AG04450 (cell line): ENCODE measurements at places on chromosomes 4 and X. TPM values are rescaled to one million over a fixed set of nuclear protein-coding genes. Genes with fewer than 3 reads are reported as not detected.

- DNase-seq, result no peak
These were observed 7.2 kb downstream of the FAM53A start for GRCh38 chr4:1676605-1677525.

GRCh38 chr4:57445686-57446085, 335.5 kb upstream of the IGFBP7 start:
- no peak for DNase-seq

- DNase-seq, result no peak
These were observed 97.6 kb downstream of the CPE start for GRCh38 chr4:165476214-165477098.

GRCh38 chr4:108885211-108885610, 122.4 kb upstream of the ETNPPL start:
- no peak for DNase-seq

- DNase-seq, result no peak
These were observed 43.3 kb downstream of the MTMR1 start for GRCh38 chrX:150736475-150736874.

GRCh38 chr4:141352331-141352730, 131.6 kb downstream of the ZNF330 start:
- no peak for DNase-seq

- DNase-seq, result no peak
These were observed 42.2 kb upstream of the PUDP start for GRCh38 chrX:7190157-7190556.

DNA sequence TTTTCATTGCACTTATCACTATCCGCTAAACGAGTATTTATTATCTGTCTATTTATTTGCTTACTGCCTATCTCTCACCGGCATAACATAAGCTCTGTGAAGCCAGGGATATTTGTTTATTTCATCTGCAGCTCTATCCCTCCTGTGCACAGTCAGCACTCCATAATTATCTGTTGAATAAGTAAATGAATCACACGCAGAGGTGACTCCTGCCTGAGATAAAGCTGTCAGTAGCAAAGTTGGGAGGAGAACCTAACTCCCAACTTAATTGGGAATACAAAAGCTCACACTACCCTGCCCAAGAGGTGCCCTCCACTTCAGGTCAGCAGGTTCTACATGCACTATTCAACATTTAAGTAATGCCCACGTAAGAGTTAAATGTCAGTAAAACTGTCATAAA, 85.7 kb downstream of the CORIN start:
- DNase-seq, result no peak

DNA sequence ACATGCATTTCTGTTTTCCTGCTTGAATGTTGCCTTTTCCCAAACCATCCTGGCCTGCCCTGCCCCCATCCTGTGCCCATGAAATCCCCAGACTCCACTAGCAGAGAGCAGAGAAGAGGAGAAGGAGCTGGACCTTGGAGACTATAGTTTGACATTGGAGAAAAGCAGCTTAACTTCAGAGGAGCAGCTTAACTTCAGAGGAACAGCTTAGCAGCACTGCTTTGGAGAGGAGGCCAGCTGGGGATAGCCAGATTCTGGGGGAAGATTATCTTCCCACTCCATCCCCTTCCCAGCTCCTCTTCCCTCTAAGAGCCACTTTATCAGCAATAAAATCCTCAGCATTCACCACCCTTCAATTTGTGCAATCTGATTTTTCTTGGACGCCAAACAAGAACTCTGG, 443.0 kb downstream of the PCDH10 start:
- no peak for DNase-seq

DNA sequence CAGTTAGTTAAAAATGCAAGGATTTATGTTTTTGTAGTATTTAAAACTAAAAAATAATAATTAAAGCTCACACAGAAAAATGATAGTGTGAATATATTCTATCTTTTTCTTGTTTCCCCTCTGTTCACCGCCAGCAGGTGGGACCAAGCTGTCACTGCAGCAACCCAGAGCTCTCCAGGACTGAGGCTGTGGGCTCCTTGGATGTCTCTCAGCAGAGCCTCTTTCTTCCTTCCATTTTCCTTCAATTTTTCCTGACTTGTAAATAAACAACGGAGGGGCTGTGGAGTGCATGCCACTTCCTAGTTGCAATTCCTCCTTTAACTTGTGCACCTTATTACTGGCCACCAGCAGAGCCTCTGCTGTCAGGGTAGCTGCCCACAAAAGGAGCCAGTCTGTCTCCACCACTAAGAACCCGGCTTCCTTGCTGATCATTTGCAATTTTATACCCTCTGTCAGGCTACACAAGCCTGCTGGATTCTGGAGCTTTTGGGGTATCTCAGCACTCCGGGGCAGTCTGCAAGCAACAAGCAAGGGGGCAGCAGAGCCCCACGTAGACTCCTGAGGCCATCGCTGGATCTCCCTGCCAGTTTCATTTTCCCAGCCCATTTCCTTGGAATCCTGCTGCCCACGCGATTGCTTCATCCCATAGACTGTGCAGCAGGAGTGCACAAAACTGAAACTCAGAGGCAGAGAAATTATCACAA, 1467.4 kb downstream of the C4orf33 start:
- DNase-seq, result peak; percentile 51

- no peak for DNase-seq
These were observed 13.8 kb upstream of the PGM2 start for GRCh38 chr4:37812713-37813112.

GRCh38 chrX:47482065-47482511, 934 bp downstream of the ZNF41 start:
- no peak for DNase-seq

- no peak for DNase-seq
These were observed 239.0 kb upstream of the MAB21L2 start for GRCh38 chr4:150342945-150343344.

DNA sequence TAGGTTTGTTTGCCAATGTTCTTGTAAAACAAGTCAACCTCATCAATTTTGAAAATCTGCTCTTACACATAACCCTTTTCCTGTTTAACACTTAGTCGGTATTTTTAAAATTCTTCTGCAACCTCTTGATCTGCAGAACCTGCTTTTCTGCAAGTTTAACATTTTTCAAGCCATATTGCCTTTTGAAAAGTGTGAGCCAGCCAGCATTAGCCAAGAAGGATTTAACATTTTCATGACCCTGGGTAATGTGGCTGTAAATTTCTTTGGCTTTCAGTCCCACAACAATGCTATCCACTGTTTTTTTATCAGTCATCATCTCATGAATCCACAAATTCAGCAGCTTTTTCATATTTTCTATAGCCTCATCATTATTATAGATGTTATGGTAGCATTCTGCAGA, 956.5 kb downstream of the FAT4 start:
- DNase-seq, result no peak

- DNase-seq, result no peak
These were observed 10.4 kb downstream of the L1CAM start for GRCh38 chrX:153875391-153876111.

DNA sequence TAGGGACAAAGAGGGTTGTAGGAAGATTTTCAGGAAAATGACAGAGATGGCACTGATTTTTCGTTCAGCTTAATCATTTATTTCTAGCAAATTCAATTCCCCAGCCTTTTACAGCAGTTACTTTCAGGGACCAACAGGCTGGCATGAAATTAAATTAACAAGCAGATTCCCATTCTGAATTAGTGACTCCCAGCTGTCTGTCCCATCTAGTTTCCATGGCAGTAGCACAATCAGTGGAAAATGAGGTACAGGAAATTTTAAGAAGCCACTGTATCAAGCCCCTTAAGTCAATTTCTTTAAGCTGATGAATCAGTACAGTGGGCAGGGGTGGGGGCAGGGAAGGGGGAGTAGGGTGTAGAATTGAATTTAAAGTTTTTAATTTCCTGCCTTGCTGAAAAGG, 121.1 kb upstream of the TEX13C start:
- DNase-seq, result no peak

- no peak for DNase-seq
These were observed 110.6 kb downstream of the SH3KBP1 start for GRCh38 chrX:19776753-19777152.

- no peak for DNase-seq
These were observed at the start of gene CNKSR2 for GRCh38 chrX:21374163-21374993. CNKSR2 (plus strand) TSS chrX:21374418; CDS start chrX:21374898, 480 bp downstream.

DNA sequence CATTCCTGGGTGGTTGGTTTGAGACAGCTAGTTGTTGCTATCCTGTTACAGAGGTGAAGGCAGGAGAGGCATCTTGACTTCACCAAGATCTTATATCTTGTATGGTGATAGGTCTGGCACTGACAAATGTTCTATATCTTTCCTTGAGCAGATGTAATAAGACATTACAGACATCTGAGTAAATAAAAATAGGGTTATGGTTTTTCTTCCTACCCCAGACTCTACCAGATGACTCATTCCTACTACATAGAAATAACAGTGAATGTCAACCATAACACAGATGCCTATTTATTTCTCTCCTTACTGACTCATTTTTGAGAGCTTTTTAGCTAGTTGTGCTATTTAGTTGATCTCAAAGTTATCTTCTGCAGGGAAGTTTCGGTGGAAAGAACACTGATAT, 21.9 kb downstream of the HNRNPH2 start:
- DNase-seq, result no peak

- DNase-seq, result no peak
These were observed at the start of gene NSG1 for GRCh38 chr4:4386736-4387392. NSG1 (plus strand) TSS chr4:4387102; CDS start chr4:4387630, 528 bp downstream.

- no peak for DNase-seq
These were observed 159.3 kb downstream of the SH3KBP1 start for GRCh38 chrX:19727887-19728648.

DNA sequence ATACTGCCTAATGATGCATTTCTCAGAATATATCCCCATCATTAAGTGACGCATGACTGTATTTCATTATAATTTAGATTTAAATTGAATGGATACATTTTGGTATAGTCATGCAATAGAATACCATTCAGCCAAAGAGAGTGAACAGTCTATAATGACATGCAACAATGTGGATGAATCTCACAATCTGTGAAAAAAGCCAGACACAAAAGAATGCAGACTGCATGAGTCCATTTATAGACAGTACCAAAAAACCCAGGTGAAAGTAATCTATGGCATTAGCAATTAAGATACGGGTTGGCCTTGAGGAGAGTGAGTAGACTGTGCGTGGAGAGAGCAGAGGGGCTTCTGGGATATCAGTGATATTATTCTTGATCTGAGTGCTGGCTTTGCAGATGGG, 239.7 kb upstream of the PGRMC2 start:
- no peak for DNase-seq

- no peak for DNase-seq
These were observed at the start of gene CXCL3 for GRCh38 chr4:74038425-74039314. CXCL3 (minus strand) TSS chr4:74038689; CDS start chr4:74038611, 78 bp downstream.

- no peak for DNase-seq
These were observed 261.5 kb upstream of the ADGRL3 start for GRCh38 chr4:60938621-60939020.

GRCh38 chrX:110512341-110512740, 153.7 kb downstream of the RTL9 start:
- DNase-seq, result no peak

DNA sequence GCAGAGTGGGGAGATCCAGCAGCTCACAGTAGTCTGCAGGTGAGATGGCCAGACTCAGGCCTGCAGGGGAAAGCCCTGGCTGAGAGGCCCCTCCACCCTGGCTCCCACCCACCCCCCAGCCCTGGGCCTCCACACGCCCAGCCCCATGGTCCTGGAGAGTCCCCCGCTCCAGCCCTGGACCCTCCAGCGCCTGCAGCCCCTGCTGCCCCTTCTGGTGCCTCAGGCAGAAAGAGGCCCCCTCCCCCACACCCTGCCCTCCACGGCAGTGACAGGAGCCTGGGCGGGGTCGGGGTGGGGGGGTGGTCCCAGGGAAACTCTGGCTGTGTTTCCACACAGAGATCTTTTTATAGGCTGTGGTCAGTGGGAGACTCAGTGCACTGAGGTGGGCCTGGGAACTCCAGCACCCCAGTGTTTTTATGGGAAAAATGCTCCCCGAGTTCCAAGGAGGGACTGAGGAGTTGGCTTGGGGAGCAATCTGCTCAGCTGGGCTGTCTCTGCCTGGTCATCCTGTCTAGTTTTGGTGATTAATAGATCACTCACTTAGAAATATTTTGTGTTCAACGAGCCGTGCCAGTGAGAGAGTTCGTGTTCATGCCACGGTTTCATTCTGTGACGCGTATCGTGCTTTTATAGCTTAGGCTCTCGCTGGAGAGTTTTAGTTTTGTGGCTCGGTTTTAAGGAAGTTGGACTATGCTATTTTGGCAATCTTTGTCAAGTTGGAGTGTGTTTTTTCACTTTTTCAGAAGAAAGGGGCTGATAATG, 53.1 kb upstream of the HGFAC start:
- peak; percentile 10 for DNase-seq

DNA sequence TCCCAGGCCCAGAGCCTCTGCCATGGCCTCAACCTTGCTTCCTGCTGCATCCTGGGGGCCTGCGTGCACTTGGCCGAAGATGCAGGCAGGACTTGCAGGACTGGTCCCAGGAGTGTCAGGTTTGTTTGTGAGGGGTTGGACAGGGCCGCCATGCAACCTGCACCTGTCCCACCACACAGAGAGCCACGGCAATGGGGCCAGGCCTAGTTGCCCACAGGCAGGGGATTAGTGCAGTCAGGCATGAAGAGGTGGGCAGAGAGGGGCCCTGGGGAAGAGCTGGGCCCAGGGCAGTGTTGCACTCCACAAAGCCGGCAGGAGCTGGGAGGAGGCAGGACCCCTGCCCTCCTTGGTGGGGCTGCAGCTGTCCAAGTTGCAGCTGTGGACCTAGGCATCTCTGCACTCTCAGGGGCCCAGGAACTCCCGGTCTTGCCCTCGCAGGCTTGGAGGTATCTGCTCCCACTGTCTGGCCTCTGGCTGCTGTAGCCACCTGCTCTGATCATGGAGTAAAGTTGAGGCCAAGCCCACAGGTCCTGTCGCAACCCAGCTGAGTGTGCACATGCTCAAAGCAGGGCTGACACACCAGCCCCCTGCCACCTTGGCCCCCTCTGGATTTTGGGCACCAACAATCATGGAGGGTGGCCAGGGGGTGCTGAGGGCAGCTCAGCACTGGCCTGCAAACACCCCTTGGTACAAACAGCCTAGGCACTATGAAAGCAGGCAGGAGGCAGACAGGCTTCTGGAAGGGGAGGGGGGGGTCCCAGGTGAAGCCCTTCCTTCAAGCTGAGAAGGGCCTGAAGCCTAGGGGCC, 190.4 kb upstream of the PCDH10 start:
- no peak for DNase-seq

Gene PRKG2
- polyA plus RNA-seq, result 0.74 and 1.6 TPM in 2 replicates

Gene NLGN3
- 0.36 and 0.42 TPM in 2 replicates for polyA plus RNA-seq

Gene TSPAN5
- polyA plus RNA-seq, result 146 and 190 TPM in 2 replicates

Gene LDB2
- 180 and 202 TPM in 2 replicates for polyA plus RNA-seq

Gene OPN1MW2
- not detected in 2 replicates for polyA plus RNA-seq

Gene SUPT20HL1
- polyA plus RNA-seq, result not detected in 2 replicates

Gene TMEM184C
- 33.3 and 40.6 TPM in 2 replicates for polyA plus RNA-seq

Gene TCEAL5
- not detected in 2 replicates for polyA plus RNA-seq

Gene CRLF2
- polyA plus RNA-seq, result not detected in 2 replicates

Gene CENPE
- 2.4 and 4.5 TPM in 2 replicates for polyA plus RNA-seq

Gene SYP
- polyA plus RNA-seq, result 0.07 and 0.15 TPM in 2 replicates

Gene VSIG1
- 0.10 and 0.22 TPM in 2 replicates for polyA plus RNA-seq

Gene CLNK
- not detected in 2 replicates for polyA plus RNA-seq

Gene STBD1
- 0.69 and 0.92 TPM in 2 replicates for polyA plus RNA-seq

Gene SERPINA7
- polyA plus RNA-seq, result not detected in 2 replicates

Gene DDX53
- not detected in 2 replicates for polyA plus RNA-seq

Gene PI4K2B
- 8.0 and 11.8 TPM in 2 replicates for polyA plus RNA-seq

Gene ARHGEF38
- not detected in 2 replicates for polyA plus RNA-seq

Gene VEGFC
- polyA plus RNA-seq, result 30.1 and 31.0 TPM in 2 replicates
